ENCODE measurements at places on chromosomes 11 and 22.
A peak's percentile ranks its signal among the peaks of the same experiment; 100 is the strongest.

DNA sequence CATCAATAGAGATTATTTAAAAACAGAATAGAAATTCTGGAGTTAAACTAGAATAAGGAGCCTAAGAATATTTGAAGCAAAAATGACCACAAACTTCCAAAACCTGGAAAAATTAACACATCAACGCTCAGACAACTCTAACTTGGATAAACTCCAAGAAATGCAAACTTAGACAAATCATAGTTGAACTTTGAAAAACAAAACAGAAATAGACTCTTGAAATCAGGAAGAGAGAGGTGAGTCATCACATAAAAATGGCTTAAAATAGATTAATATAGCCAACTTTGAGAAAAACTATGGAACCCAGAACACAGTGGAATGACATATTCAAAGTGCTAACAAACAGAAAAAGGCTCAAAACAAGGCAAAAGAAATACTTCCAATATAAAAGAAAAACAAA is 974.2 kb downstream of the JRKL start:
- DNase-seq, result no peak

- no peak for DNase-seq
Observed at GRCh38 chr22:48943567-48944432, 883.9 kb downstream of the BRD1 start.

GRCh38 chr11:568306-569157 is 7.7 kb upstream of the PHRF1 start:
- peak; percentile 88 for DNase-seq

DNA sequence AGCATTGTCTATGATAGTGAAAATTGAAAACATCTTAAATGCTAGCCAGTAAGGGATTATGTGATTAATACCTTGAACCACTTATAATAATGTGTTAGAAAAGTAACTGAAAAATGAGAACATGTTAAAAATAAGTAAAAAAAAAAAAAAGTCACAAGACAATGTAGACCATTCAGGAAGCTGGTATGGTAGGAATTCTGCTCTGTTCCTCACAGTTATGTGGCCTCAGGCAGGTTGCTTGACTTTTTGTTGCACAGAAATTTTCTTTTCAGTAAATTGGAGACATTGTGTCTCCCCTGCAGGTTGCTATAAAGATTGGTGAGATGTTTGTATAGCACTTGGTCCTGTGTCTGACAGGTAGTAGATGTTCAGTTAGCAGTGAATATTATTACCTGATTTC is 17.3 kb upstream of the PLET1 start:
- no peak for DNase-seq

- no peak for DNase-seq
Observed at GRCh38 chr11:95711945-95712221, 77.7 kb downstream of the FAM76B start.

GRCh38 chr22:19998991-19999820 is 17.4 kb downstream of the ARVCF start:
- DNase-seq, result no peak

DNA sequence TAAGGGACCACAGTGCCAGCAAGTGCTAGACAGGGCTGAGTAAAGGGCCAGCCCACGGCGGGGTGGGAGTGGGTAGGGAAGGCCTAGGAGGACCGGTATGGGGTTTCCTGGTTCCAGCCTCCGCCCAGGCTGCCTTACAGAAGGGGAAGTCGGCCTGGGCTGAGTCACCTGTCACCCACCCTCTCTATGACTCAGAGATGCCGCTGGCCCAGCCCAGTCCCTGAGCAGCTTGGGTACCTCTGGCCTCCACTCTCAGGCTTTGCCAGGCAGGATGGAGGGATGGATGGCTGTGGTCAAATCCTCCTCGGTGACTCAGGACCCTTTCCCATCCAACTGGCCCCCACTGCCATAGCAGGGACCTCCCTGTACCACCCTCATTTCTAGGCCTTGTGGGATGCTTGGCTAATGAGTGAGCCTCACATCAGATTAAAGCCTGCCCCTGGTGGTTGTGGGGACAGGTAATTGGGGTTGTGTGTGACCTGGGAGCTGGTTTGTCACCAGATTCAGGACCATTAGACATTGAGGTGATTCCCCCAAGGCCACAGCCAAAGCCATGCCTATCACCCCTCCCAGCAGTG is 13.9 kb downstream of the SLC35E4 start:
- peak; percentile 84 for DNase-seq

GRCh38 chr11:92744929-92745585 is 224.4 kb upstream of the MTNR1B start:
- no peak for DNase-seq

- DNase-seq, result no peak
Observed at GRCh38 chr11:72770799-72771198, 18.6 kb upstream of the ARAP1 start.

DNA sequence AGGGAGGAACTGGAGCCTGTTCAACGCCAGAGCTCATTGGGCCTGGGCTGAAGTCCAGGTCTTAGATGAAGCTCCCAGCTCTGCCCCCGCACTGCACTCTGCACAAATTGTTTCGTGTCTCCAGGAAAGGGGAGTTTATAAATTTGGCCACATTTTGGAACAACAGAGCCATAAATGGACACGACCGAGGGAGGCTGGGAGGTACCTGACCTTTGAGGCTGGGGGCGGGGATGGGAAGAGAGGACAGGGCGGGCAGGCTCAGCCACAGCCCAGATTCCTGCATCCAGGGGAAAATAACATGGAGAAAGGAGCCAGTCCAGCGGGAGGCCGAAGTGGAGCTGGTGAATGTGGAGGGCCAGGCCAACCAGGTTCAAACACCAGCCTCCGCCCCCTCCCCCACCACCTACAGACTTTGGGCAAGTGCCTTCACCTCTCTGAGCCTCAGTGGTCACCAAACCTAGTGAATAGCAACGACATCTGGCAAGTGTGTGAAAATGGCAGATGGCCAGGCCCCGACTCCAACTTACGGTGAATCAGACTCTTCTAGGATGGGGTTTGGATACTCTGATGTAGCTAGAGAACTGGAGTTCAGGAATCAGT is 36.8 kb upstream of the SMTN start:
- DNase-seq, result no peak

DNA sequence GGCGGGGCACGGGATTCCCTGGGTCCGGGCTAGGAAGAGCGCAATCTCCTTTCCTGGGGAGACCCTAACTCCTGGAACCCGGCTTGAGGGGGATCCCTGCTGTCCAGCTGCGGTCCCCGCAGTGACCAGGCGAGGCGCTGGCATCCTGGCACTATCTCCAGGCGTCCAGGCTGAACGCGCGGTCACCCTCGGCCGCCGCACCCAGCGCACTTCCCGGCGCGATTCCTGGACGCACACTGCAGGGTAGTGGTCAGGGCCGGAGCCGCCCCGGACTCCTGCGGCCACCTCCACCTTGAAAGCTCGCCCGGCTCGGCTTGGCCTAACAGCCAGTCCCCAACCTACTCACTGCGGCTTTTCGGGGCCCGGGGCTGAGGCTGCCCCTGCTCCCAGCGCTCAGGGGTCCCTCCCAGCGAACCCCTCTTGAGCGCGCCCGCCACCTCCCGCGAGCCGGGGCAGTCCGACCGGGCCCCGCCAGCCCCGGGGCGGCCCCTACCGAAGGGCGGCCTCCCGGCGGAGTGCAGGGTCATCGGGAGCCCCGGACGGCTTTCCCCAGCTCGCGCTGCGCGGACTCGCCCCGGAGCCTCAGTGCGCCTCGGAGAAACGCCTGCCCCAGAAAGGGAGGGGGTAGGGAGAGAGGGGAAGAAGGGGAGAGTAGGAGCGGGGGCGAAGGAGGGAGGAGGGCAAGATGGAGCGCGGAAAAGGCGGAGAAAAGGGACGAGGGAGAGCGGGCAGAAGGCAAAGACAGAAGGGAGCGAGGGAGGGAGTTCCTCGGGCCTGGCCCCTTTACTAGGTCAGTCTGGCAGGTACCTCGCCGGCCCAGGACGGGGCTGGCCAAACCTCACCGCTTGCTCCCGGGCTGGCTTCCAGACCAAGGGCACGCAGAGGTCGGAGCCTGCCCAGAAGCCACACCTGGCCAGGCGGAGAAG is 1.0 kb downstream of the POU2AF3 start:
- DNase-seq, result no peak

- no peak for DNase-seq
Observed at GRCh38 chr11:121870206-121871045, 245.6 kb downstream of the BLID start.

DNA sequence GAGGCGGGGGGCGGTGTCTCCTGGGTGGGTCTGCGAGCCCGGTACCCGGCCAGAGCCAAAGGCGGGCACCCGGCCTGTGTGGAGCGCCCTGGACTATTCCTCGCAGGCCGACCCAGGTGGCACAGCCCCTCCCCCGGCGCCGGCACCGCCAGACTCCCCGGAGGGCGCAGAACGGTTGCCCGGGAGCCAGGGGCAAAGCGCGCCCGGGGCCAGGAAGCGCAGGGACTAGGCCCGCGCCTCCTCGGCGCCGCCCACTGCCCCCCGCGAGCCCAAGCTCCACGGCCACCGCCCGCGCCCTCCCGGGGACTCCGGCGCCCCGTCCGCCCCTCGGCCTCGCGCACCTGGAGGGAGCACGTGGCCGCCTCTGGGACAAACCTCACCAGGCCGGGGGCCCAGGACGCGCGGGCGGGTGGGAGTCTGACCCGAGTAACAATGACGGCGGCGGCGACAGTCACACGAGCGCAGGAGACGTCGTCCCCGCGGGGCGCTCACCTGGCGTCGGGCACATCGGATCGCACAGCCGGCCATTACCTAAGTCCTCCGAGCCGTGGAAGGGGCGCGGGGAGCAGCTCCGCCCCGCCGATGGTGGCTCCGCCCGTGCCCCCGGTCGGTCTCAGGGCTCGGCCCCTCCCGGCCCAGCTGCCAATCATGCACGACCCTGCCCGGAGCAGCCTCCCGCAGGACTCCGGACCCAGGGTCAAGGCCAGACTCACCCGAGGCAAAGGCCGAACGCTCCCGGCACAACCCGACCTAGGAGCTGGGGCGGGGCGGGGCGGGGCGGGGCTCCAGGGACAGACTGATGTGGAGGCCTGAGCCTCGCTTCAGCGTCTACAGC is 7.4 kb downstream of the PLXNB2 start:
- DNase-seq, result no peak

DNA sequence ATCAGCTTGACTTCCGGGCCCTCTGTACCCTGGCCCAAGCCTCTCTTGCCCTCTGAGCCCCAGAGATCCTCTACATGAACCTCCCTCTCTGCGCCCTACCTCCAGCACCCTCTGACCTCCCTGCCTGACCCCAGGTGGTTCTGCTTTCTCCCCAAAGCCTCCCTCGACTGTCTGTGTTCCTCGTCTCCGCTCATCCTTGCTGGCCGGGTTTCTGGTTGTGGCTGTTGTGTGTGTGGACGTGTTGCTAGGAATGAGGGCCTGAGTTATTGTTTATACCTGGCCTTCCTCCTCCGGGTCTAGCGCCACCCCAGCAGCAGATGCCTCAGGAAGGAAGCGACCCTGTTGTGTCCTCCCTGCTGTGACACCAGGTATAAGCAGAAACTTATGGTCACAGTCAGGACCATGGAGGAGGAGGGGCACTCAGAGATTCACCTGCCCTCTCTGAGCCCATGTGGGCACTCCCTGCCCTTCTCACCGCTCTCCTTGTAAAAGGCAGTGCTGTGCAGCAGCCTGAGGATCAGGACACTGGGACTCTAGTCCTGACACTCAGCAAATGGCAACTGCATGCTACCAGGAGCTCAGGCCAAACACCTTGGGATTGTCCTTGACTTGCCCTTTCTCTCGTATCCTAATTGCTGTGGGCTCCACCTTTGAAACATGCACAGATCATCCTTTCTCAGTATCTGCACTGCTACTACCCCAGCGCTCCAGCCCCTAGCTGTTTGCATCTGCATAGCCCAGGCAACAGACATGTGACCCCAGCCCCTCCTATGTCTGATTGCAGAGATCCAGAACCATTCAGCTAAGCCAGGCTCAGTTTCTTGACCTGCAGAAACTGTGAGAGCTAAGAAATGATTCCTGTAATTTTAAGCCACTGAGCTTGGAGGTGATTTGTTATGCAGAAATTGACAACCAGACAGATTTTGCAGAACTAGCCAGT is 140.1 kb downstream of the ST3GAL4 start:
- no peak for DNase-seq

Measured in stimulated activated CD4-positive, alpha-beta T cell treated with anti-CD3 and anti-CD28 coated beads, Interleukin-4, amount 100 ng/mL, for 4 hours (primary cell).